Stimulated activated CD4-positive, alpha-beta T cell treated with anti-CD3 and anti-CD28 coated beads, Interleukin-4, amount 100 ng/mL, for 1 hour (primary cell): ENCODE measurements at places on chromosomes 12 and 14.
A peak's percentile ranks its signal among the peaks of the same experiment; 100 is the strongest.

- DNase-seq: no peak
Observed at GRCh38 chr12:92933606-92934005, 4.5 kb upstream of the EEA1 start.

DNA sequence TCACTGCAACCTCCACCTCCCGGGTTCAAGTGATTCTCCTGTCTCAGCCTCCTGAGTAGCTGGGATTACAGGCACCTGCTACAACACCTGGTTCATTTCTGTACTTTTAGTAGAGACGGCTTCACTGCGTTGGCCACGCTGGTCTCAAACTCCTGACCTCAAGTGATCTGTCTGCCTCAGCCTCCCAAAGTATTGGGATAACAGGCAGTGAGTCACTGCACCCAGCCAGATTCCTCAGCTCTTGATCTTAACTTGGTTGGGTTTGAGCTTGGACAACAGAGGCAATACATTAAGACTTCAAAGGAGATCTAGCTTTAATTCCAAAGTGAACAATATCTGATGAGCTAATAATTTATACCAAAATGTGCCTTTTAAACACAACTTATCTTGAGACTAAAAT is 5.6 kb downstream of the DAZAP2 start:
- no peak for DNase-seq

DNA sequence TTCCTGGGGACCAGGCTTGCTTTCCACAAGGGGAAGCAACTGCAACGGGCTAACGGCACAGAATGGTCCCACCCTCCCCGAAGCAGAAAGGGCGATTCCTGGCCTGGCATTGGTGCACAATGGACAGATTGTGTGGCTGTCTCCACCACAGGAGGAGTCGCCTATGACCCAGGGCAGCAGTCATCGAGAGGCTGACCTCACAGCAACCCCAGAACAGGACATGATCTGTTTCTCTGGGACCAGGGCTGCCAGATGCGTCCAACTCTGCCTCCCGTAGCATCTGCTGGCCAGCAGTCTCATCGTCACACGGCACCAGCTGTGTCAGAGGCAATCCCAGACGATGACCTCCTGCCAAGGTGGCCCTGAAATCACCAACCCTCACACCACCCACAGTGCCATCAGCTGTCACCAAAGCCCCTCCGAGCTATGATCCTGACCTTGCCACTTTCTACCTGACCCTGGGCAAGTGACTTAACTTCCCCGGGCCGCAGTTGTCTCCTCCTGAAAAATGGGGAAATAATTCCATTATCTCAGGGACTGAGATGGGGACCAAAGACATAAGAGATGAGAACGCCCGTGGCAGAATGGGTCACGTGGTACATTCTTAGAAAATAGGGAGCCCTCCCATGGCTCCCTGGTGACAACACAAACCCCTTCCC is 86.7 kb downstream of the CHGA start:
- no peak for DNase-seq

DNA sequence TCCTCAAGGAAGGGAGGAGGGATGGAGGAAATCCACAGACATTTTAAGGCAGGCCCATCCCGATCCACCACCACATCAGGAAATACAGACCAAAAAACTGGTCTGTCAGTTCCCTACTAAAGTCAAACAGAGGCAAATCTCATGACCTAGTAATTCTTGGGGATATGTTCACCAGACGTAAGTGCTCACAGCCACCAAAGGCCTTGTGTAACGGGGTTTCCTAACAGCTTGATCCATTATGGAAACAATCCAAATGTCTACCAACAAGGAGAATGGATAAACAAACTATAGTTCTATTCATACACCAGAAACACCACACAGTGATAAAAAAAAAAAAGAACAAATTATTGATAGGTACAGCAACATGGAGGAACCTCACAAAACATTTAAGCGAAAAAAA is 72.9 kb downstream of the PRKAB1 start:
- DNase-seq: no peak

DNA sequence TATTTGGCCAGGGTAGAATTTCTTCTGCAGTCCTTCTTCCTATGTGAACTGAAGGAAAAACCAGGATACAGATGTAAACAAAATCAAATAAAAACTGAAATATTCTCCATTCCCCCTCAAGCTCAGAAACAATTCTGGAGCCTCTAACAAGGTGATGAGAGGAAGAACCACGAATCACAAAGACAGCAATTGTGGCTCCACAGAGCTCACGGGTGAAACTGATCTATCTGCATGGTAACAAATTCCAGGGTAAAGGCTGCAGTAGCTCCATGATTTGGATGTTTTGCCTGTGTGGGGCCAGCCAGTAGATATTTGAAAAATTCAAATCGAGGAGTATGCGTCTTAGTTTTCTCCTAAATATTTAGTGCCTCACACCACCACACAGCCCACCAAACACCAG is 10.6 kb downstream of the GRIN2B start:
- DNase-seq: no peak

- no peak for DNase-seq
Observed at GRCh38 chr14:100018482-100018881, 46.7 kb upstream of the EVL start.

- no peak for DNase-seq
Observed at GRCh38 chr12:110366321-110367142, 37.0 kb downstream of the ANAPC7 start.

- DNase-seq: no peak
Observed at GRCh38 chr12:113019025-113019424, 37.5 kb upstream of the DTX1 start.

- no peak for DNase-seq
Observed at GRCh38 chr12:94121886-94122285, 26.5 kb upstream of the PLXNC1 start.

GRCh38 chr14:89833120-89833532 is 121.4 kb downstream of the EFCAB11 start:
- DNase-seq: no peak

- no peak for DNase-seq
Observed at GRCh38 chr14:79464468-79464867, 746.8 kb downstream of the DIO2 start.

DNA sequence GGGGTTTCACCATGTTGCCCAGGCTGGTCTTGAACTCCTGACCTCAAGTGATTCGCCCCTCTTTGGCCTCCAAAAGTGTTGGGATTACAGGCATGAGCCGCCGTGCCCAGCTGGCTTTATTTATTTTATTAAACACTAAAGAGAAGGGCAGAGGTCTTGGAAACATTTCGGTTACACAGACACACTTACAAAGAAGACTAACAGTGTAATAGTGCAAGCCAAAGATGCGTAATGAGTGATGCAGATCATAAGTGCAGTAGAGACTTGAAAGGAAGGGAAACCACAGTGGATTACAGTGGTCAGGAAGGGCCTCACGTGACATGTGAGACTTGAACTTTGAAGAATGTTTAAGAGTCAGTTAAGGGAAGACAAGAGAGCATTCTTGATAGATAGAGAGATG is 33.9 kb upstream of the CDK17 start:
- DNase-seq: peak; percentile 38
